ENCODE measurements at places on chromosomes 4 and X.

GRCh38 chr4:168867128-168867527 lies 142.9 kb downstream of the CBR4 start:
- no peak for DNase-seq

- DNase-seq, result peak; percentile 76
Observed at GRCh38 chr4:153074936-153075630, 129.2 kb upstream of the TRIM2 start.

GRCh38 chr4:1644891-1645657 lies 39.0 kb downstream of the FAM53A start:
- DNase-seq, result peak; percentile 42

DNA sequence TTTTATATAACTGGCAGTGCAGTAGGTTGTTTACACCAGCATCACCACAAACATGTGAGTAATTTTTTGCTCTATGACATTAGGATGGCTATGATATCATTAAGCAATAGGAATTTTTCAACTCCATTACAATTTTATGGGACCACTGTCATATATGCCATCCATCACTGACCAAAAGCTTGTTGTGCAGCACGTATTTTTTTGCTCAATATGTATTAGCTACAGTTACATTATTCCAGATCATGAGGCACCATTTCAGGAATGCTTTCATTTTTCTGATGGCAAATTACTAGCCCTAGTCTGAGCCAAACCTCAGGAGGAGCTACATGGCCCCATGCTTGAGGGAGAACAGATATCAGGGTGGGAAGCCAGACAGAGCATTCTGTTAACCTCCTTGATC lies 56.8 kb upstream of the DCLK2 start:
- DNase-seq, result no peak

DNA sequence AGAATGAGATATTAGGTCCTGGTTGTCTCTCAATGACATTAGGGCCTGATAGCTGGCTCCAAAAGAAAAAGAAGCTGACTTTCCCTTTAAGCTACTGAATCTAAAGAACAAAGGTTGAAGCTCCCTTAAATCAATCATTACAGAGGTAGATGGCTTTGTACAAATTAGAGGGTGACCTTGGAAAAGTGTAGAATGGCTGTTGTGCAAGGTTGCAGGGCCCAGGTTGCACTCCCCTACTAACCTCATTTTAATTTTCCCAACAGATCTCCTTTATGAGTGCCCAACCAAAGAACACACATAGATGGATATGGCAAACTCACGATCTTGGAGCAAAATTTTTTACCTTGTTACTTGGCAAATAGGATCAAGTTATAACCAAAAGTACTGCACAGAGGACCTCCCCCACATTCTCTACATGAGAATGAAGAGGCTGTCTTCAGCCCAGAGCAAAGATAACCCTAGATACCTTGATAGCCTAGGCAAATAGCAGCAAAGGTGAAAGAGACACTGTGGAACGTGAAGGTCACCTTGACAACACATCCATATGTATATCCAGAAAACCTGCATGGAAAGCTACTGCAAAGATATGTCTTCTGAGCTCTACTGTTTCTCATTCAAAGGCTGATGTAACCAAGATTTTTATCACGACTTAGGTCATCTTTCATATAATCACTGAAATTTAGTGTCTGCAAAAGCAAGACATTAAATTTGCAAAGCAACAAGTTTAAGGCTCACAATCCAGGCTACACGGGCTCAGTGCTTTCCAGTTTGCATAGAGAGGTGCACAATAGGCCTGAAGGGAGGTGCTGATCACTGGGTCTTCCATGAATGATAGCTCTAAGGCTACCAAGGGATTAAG lies 23.0 kb downstream of the KLB start:
- peak; percentile 6 for DNase-seq

DNA sequence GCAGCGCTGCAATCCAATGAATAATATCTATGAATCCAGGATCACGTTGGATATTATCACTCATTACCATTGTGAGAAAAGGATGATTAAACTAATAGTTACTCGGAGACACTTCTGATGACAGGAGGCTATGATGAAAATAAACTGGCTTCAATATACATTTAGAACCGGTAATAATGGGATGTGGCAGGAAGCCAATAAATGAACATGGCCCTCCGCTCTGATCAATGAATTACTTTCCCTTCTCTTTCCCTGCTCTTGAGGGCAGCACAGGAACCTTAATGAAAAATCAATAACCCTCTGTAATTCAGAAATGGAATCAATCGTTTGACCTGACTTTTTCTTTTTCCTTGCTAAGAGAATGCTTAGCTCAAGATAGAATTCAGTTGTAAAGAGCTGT lies 103.9 kb upstream of the PAQR3 start:
- no peak for DNase-seq

DNA sequence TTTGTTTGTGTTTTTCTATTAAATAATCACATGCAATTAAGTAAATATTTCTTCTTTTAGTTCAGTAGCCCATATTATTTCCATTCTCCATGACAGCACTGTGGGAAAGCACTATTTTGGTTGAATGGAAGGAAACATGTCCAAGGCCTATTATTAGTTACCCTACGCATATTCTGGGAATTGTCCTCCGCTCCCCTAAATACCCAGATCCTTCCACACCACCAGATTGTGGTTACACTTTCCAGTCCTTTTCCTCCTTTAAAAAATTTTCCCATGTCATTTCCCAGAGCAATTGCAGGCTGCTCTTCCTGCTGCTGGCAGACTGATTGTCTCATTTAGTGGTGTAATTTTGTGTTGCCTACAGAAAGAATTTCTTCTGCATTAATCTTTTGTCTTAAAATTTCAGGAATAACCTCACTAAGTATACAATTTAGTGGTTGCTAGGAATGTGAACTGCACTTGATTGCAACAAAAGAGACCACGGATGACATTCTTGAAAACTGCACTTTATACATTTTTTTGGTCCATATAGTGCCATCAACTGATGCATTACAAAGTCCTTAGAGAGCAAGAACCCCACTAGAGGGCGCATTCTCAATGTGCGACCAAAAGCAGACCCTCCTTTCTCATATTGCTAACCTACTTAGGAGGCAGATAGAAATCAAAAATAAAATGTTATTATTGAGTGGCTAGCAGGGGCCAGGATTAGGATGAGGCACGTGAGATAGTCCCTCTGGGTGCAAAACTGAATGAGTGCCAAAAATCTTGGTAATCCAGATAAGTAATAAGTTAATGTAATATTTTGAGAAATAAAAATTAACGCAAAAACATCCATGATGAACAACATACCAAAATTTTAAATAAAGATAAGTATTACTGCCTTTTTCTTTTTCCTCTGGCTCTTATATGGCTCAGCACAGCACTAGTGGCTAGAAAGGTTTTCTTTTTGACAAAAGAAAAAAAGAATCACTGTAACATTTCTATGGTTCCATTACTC lies 98.8 kb upstream of the IQCM start:
- DNase-seq, result peak; percentile 89

- no peak for DNase-seq
Observed at GRCh38 chrX:141989815-141990214, 86.1 kb downstream of the MAGEC1 start.

DNA sequence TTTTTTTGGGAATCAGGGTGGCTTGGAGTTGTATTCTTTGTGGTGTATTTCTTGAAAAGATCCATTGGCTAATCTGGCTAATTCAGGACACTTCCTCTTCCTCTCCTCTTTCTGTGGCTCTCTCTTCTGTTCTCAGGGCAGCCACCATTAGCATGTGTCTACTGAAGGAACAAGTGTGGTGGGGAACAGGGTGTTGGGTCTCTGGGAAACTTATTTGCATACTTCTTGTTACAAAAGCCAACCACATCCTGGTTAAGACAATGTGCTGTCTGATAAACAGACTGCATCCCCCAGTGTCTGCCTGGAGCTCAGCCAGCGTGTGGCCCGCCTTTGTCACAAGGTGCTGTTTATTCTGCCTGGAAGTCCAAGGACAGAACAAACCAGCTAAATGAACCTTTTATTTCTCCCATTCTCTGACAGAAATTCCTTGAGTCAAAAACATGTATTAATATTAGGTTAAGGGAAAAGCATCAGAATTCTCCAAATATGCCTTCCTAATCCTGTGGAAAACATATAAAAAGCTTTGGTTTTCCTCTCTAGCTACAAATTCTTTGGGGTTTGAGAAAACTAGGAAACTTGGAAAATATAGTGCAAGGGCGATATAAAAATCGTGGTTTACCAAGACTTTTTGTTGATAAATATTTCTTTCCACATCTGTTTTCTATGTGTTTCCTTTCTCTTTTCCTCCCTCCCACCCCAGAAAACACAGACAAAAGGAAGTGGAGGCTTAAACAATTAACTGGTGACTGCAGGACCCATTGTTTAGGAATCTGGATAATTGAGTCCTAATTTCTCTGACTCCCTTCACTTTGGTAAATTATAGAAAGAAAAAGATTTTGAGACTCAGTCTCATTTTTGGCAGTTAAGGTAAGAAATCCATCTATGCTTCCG lies 203.6 kb downstream of the SPRY1 start:
- DNase-seq, result peak; percentile 15

GRCh38 chr4:113575401-113575800 lies 186.1 kb downstream of the CAMK2D start:
- DNase-seq, result peak; percentile 76

GRCh38 chrX:12332786-12333347 lies 194.6 kb downstream of the FRMPD4 start:
- DNase-seq, result no peak

GRCh38 chr4:119286377-119287002 lies 35.4 kb downstream of the FABP2 start:
- DNase-seq, result peak; percentile 89

GRCh38 chrX:65642914-65643491 lies 24.5 kb upstream of the MSN start:
- DNase-seq, result no peak

- DNase-seq, result peak; percentile 38
Observed at GRCh38 chr4:30600246-30601017, 119.7 kb upstream of the PCDH7 start.

- DNase-seq, result no peak
Observed at GRCh38 chrX:91122151-91122694, 312.4 kb upstream of the PABPC5 start.
